ENCODE measurements at places on chromosomes 2 and 18.

- no peak for DNase-seq
Measured at GRCh38 chr18:79523206-79523735, 127.5 kb downstream of the NFATC1 start.

- DNase-seq: no peak
Measured at GRCh38 chr2:99395589-99396130, 58.5 kb downstream of the EIF5B start.

DNA sequence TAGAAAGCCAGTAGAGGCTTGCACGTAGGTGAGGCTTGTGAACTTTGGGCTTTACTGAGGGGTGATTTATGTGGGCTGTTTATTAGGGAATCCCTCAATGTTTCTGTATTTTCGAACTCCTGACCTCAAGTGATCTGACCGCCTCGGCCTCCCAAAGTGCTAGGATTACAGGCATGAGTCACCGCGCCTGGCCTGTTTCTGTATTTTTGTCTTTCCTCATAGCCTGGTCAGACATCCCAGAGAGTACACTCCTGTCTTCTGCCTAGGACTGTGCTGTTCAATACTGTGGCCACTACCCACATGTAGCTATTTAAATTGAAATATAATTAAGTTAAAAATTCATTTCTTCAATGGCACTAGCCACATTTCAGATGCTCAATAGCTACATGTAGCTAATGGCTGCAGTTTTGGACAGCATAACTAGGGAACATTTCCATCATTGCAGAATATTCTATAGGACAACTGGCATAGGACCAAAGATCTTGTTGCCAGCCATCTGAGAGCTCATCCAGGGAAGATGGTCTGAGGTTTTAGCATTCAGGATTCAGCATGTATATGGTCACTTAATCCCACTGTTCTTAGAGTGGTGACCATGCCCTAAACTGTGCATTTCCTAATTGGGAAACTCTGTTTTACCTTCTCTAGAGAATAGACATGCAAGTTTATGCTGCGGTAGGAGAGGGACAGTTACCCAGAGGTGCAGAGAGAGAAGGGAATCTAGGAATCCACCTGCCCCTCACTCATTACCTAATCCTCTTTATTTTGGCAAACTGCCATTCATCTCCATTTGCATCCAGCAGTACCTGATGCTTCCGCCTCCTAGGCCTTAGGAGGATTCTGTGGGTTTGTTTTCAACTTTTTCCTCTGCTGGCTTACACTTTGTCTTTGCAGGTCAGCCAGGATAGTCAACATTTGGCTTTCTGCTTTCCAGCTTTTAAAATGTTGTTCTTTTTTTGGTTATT, 64.4 kb downstream of the LCLAT1 start:
- no peak for DNase-seq

- DNase-seq: no peak
Measured at GRCh38 chr2:47300609-47301276, 102.2 kb upstream of the MSH2 start.

GRCh38 chr2:29079887-29080286, 5.6 kb upstream of the PCARE start:
- no peak for DNase-seq

- DNase-seq: no peak
Measured at GRCh38 chr2:134212746-134213145, 41.1 kb upstream of the MGAT5 start.

GRCh38 chr18:7512348-7512747, 54.8 kb upstream of the PTPRM start:
- no peak for DNase-seq

- DNase-seq: no peak
Measured at GRCh38 chr2:111061191-111061590, 59.5 kb upstream of the BCL2L11 start.

GRCh38 chr2:44119878-44120277, 48.8 kb upstream of the PPM1B start:
- DNase-seq: no peak

DNA sequence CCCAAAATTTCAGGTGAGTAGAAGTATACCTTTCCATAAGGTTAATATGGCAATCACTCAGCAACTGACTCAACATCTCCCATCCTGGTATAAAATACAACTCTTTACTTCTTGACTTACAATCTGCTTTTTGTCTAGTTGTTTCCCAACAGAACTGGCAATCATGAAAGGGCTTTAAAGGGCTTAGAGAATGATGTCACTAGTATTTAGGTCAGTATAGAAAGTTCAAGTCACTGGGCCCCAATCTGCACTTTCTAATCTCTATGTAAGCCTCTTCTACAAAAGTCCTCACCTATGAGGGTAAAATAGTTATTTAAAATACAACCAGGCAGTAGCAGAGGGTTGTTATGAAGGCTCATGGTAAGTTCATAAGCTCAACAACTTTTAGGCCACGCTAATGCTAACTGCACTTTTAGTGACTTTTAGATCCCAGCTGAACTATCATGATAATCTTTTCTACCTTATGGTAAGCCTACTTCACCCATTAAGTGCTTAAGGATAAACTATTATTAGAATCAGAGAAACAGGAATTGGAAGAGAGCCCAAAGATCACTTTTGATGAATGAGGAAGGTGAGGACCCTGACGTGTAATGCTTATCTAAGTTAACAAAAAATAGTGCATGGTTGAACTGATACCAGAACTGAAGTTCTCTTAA, 79.6 kb downstream of the GORASP2 start:
- no peak for DNase-seq

DNA sequence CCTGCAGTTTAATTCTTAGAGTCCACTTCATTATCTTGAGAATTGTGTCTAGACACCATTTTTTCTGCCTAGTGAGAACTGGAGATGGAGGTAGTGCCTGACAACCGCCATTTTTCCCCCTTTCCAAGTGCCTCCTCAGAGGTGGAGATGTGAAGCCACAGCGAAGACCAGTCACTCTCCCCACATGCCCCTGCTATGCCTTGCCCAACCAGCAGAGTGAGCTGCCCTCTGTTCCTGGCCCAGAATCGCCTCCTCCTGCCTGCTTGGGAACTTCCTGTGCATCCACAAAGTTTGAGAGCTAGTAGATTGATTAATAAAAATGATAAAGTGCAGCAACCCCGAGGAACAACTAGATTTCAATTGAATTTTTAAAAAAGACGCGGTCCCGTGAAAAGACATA, 123.3 kb downstream of the CLIP4 start:
- no peak for DNase-seq
